ENCODE measurements at places on chromosomes 4 and X.

GRCh38 chr4:154618708-154619315, 6.4 kb upstream of the FGG start:
- DNase-seq = peak; percentile 58

DNA sequence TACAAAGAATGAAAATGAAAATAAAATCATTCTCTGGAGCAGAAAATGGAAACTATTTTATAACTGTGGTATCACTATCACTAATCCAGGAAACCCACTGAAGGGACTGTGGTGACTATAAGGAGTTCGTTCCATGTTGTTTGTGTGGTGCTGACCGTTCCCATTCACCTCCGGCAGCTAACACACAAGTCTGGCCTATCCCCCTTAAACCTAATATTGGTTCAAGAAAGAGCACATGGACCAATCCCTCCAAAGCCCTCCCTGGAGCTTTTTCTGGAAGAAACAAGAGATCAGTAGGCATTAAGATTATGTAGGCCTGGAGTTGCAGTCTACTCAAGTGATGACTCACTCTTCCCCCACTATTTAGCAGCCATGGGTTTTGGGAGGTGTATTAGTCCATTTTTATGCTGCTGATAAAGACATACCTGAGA, 25.9 kb upstream of the FAM241A start:
- no peak for DNase-seq

- DNase-seq = no peak
These were observed 317.6 kb downstream of the BCOR start for GRCh38 chrX:39779952-39780783.

GRCh38 chr4:154503598-154503997, 12.0 kb upstream of the DCHS2 start:
- no peak for DNase-seq

GRCh38 chr4:111991797-111992196, 153.5 kb upstream of the FAM241A start:
- DNase-seq = no peak

GRCh38 chr4:28639747-28640146, 1779.1 kb downstream of the STIM2 start:
- no peak for DNase-seq

GRCh38 chr4:68871809-68872642, 56.2 kb downstream of the UGT2B10 start:
- no peak for DNase-seq

DNA sequence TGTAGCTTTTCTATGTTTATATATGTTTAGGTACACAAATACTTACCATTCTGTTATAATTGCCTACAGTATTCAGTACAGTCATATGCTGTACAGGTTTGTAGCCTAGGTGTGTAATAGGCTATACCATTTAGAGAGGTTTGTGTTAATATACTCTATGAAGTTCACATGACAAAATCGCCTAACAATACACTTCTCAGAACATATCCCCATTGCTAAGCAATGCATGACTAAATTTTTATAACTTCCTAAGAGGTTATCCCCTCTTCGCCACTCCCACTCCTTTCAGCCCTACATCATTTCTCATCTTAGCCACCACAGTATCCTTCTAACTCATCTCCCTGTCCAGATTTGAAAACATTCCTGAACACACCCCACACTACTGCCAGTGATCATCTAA, 83.7 kb upstream of the ZCCHC13 start:
- no peak for DNase-seq

GRCh38 chr4:180630012-180630665, 1613.1 kb upstream of the TENM3 start:
- no peak for DNase-seq

- no peak for DNase-seq
These were observed 104.4 kb downstream of the WDFY3 start for GRCh38 chr4:84862064-84862463.

DNA sequence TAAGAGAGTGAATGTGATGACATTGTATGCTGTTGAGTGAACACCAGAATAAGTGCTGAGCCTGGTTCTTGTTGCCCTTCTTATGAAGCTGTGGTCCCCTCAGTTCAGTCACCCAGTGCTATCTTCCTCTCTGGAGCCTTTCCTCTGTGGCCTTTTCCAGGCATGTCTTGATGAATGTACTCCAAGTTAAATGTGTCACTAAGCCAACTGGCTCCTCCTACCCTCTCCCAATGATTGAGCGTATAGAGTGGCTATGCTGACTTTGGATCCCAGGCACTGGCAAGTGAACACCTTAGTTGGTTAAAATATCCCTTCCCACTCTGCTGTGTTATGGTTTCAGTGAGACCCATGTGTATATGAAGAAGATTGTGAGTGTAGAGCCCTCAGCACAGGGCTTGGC, 134.1 kb upstream of the MAMLD1 start:
- DNase-seq = no peak

GRCh38 chr4:88219099-88219498, 60.7 kb upstream of the ABCG2 start:
- DNase-seq = no peak

GRCh38 chr4:26780539-26780938, 80.1 kb upstream of the STIM2 start:
- no peak for DNase-seq
